Iris pigment epithelial cell (primary cell): ENCODE measurements at places on chromosomes 3 and 15.

DNA sequence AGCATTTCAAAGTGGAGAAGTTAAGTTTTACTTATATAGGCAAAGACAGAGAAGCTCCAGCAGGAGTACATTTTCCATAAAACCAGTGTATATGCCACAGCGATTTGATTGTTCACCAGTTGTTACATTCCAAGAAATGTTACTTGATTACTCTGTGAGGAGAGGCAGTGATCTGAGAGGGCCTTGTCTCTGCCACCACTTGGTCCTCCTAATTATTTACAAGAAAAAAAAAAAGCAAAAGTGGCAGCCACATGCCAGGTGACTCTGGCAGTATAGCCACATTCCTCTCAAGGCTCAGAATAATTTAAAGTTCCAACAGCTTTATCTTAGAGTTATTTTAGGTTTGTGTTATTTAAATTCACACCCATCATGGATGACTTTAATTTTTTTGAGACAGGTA is 1077.8 kb downstream of the ZPLD1 start:
- no peak for DNase-seq

- peak; percentile 63 for DNase-seq
Observed at GRCh38 chr3:56894881-56895431, 93.2 kb upstream of the ARHGEF3 start.

DNA sequence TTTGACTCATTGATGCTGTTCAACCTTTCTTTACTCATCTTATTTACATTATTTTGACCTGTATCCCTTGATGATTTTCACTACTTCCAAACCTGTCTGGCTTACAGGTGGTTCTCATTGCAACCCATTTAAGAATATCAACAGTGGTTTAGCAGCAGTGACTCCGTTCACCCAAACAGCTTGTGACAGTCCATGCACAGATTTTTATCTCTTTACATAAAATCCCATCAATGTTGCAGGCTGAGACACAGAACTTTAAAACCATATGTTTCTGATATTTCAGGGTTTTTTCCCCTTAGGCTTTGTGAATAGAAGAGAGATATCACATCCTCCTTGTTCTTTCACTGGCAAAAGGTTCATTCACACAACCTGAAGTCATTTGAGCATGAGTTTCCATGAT is 149.1 kb upstream of the CDIN1 start:
- DNase-seq, result no peak

- DNase-seq, result no peak
Observed at GRCh38 chr3:134952371-134952770, 157.3 kb downstream of the EPHB1 start.

DNA sequence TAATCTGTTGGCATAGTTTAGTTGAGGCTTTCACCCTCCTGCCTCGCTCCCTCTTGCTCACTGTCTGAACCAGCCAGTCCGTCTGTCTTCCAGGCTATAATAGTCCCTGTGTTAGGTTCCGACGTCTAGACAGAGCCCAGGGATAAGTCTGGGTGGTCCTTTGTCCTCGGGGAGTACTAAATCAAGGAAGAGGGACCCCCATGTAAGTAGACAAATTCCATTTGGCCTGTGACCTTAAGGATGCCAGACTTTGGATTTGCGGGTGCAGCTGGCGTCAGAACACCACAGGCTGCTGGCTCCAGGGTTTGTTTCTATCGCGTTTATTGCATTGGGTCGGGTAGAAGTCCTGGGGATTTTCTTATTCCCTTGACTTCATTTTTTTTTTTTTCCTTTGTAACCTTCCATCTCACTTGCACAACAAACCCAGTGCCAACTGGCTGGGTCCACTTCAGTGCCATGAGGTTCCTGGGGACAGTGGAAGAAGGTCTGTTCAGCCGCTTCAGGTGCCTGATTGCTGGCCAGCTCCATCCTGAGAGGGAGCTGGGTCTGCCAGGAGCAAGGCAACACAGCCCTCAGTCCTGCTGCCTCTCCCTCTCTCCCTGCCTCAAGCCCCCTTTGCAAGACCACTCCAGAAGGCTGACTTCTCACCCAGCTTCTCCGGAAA is 95.4 kb upstream of the KLHL25 start:
- DNase-seq, result no peak
